ENCODE measurements at places on chromosomes 6 and 20.

- DNase-seq = no peak
Measured at GRCh38 chr20:50320901-50321796, 130.5 kb downstream of the CEBPB start.

- DNase-seq = no peak
Measured at GRCh38 chr6:108180266-108180665, 14.4 kb downstream of the NR2E1 start.

DNA sequence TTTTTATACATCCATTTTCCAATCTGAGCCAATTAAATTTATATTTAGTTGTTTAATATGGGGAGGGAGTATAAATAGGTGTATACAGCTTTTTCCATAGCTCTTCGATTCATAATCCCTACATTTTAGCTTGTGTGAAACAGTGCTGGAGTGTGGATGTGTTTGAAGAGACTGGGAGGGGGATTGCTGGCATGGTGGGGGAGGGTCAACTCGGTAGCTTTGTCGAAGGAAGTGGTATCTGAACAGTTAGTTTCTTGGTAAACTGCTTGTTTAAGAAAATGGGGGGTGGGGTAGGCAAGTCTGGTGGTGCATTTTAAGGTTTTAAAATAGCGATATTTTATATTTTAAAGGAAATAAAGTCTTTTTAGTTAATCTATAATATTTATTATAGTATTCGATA is 1.4 kb upstream of the LIN28B start:
- no peak for DNase-seq

- no peak for DNase-seq
Measured at GRCh38 chr20:59438201-59438600, 137.8 kb downstream of the EDN3 start.

- no peak for DNase-seq
Measured at GRCh38 chr20:23870461-23870860, 9.1 kb downstream of the CST5 start.

- DNase-seq = no peak
Measured at GRCh38 chr6:147869201-147869600, 360.7 kb downstream of the SAMD5 start.

- DNase-seq = no peak
Measured at GRCh38 chr6:119476554-119476953, 127.0 kb upstream of the MAN1A1 start.

- DNase-seq = no peak
Measured at GRCh38 chr20:41984031-41984430, 365.9 kb upstream of the CHD6 start.

- DNase-seq = no peak
Measured at GRCh38 chr6:167552961-167553735, 228.3 kb downstream of the TTLL2 start.

DNA sequence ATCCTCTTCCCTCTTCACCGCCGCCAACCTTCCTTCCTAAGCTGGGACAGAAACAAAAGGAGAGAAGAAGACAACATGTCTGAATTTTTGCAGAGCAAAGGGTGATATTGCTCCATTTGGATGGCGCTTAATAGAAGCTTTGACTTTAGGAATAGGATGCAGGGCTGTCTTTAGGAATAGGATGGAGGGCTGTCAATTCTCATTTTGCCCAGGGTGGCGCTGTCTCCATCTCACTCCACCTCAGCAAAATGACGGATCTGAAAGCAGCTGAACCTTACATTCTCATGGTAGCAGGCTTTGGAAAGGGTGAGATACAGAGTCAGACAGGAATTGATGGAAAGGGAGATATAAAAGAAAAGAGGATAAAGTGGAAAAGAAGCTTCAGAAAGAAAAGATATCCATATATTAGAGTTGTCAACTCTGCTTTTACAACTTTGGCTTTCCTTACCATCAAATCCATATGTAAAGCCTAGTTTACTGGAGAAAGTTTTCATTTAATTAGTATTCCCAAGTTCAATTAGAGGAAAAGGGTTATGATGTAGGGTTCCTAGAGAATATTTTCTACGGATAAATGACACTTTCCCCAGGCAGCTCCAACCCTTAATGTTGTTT is 2.4 kb downstream of the MTCL3 start:
- DNase-seq = peak; percentile 63

GRCh38 chr6:90008189-90008907 is 114.1 kb downstream of the GJA10 start:
- DNase-seq = no peak

GRCh38 chr20:1203630-1204029 is 376 bp downstream of the C20orf202 start:
- DNase-seq = no peak

DNA sequence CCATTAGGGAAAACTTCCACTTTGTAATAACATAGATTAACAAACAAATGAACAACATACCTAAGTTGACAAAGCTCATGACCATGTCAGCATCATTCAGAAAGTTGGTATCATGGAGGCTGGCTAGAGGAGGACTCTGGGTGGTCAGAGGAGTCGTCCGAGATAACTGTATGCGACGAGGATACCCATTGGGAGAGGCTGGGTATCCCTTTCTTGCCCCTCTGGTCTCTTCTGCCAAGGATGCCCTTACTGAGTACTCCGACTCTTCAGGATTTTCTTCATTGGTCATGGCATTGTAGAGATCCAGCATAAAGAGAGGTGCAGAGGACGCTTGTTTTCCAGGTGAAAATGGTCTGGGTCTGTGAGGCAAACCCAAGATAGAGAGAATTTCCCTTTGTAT is 1.1 kb downstream of the BMP5 start:
- DNase-seq = no peak

- peak; percentile 83 for DNase-seq
Measured at GRCh38 chr20:57622579-57623381, 2.6 kb upstream of the ZBP1 start.

DNA sequence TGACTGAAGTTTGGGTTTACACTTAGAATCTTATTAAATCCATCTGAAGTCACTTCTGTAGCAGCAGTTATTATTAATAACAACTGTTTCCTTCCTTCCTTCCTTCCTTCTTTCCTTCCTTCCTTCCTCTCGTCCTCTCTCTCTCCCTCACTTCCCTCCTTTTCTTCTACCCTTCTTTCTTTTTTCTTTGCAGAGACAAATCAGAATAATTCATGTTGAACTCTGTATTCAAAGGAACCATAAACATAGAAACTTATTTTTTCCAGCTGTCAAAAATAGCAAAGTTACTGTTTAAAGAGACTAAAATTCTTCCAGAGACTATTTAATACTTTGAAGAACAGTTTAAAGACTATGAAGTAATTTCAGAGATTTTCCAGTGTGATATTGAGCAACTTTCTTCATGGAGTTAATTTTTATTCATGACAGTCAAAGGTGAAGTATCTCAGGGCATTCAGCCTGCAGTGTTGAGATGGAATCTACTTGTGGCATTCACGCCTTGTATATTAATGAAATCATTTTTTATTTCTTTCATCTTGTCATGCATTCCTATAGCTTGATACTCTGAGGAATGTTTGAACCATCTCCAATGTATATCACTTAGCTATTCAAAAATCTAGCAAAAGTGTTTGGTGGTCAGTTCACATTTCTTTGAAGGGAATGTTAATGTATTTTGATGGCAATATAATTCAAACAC is 109.7 kb downstream of the BCAS1 start:
- no peak for DNase-seq

- no peak for DNase-seq
Measured at GRCh38 chr6:15871276-15871675, 208.4 kb upstream of the DTNBP1 start.
